ENCODE measurements at places on chromosomes 3 and 15.
A peak's percentile ranks its signal among the peaks of the same experiment; 100 is the strongest.

- no peak for DNase-seq
- no peaks in the 10 kb centered on the region for H3K36me3 ChIP-seq
- H3K4me3 ChIP-seq, result no peak overlapping the region
- H3K4me1 ChIP-seq, result no peaks in the 10 kb centered on the region
Measured at GRCh38 chr3:133124511-133124910, 86.3 kb downstream of the TMEM108 start.

- no peak overlapping the region for H3K4me3 ChIP-seq
- H3K4me1 ChIP-seq, result peaks cover 10% of the 10 kb centered on the region
- no peaks in the 10 kb centered on the region for H3K27me3 ChIP-seq
Measured at GRCh38 chr15:79496838-79497237, 64.7 kb downstream of the MINAR1 start.

- peaks cover 7% of the 10 kb centered on the region for H3K36me3 ChIP-seq
- no peak overlapping the region for H3K27ac ChIP-seq
- H3K27me3 ChIP-seq, result no peaks in the 10 kb centered on the region
- H3K4me1 ChIP-seq, result no peaks in the 10 kb centered on the region
- no peak overlapping the region for H3K4me3 ChIP-seq
- no peak for DNase-seq
Measured at GRCh38 chr3:197021729-197022404, 7.8 kb downstream of the MELTF start.

DNA sequence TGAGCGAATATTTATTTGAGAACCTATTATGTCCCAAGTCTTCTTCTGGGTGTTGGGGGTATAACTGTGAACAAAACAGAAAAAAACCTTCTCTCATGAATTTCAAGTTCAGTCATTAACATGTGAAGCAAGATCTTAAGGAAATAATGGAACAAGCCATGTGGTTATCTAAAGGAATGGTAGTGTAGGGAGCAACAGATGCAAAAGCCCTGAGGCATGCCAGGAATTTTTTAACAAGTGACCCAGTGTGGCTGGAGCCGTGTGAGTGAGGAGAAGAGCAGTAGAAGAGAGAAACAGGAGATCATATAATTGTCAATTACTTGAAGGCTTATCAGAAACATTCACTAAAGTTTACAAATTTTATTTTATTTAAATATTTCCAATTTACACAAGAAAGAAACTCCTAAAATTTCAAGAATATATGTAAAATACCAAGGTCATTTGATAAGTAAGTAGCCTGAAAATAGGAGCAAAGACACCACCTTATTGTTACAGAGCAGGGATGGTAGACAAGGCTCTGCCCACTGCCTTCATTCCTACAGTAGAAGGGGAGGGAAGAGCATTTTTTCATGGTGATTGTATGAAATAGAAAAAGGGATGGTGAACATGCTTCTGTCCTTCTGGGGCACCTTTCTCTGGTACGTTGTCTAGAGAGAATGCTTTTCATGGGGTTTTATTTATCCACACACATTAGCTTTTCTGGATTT is 345.1 kb downstream of the PLOD2 start:
- H3K27me3 ChIP-seq, result no peaks in the 10 kb centered on the region
- no peaks in the 10 kb centered on the region for H3K36me3 ChIP-seq
- DNase-seq, result peak; percentile 76
- H3K4me1 ChIP-seq, result no peaks in the 10 kb centered on the region
- peak overlapping the region; percentile 8 for H3K27ac ChIP-seq
- no peak overlapping the region for H3K4me3 ChIP-seq

GRCh38 chr3:30282154-30282696 is 324.2 kb upstream of the TGFBR2 start:
- H3K36me3 ChIP-seq, result peaks cover 14% of the 10 kb centered on the region
- no peak overlapping the region for H3K27ac ChIP-seq
- no peaks in the 10 kb centered on the region for H3K4me1 ChIP-seq
- peak; percentile 38 for DNase-seq
- H3K4me3 ChIP-seq, result no peak overlapping the region
- H3K27me3 ChIP-seq, result no peaks in the 10 kb centered on the region

DNA sequence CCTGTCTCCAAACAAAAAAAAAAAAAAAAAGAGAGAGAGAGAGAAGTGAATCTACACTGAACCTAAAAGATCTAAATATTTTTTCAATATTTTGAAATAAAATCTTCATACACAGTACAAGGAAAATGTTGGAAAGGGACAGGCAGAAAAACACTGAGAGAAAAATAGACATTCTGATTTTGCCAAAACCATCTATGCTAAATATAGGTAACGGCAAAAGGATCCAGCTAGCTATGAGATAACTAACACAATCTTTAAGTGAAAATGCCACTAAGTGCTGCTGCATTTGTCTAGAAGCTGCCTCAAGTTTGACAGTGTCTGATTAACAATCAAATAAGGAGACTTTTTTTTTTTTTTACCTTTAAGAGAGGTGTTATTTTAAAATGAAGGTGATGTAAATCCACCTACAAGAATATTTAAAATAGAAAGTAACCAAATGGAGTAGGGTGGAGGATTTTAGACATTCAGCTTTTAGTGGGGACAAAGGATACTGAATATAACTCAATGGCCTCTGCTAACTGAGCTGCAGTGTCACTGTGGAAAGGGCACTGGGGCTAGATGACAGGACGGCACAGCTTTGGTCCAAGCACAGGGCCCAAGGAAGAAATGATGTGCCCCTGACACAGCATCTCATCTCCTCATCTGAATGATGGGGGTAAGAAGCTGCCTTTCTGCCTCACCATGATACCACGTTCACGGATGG is 62.4 kb downstream of the HACD2 start:
- H3K27me3 ChIP-seq, result no peaks in the 10 kb centered on the region
- H3K4me3 ChIP-seq, result no peak overlapping the region
- no peak overlapping the region for H3K27ac ChIP-seq
- no peaks in the 10 kb centered on the region for H3K4me1 ChIP-seq
- H3K36me3 ChIP-seq, result no peaks in the 10 kb centered on the region

GRCh38 chr15:73317651-73318462 is 50.9 kb downstream of the HCN4 start:
- H3K27ac ChIP-seq, result no peak overlapping the region
- no peaks in the 10 kb centered on the region for H3K27me3 ChIP-seq
- H3K36me3 ChIP-seq, result no peaks in the 10 kb centered on the region
- peak; percentile 22 for DNase-seq
- no peak overlapping the region for H3K4me3 ChIP-seq

- no peaks in the 10 kb centered on the region for H3K27me3 ChIP-seq
- H3K27ac ChIP-seq, result no peak overlapping the region
- DNase-seq, result no peak
- H3K36me3 ChIP-seq, result no peaks in the 10 kb centered on the region
Measured at GRCh38 chr15:88658972-88659931, 20.4 kb downstream of the ISG20 start.

- DNase-seq, result no peak
- H3K27ac ChIP-seq, result no peak overlapping the region
- no peaks in the 10 kb centered on the region for H3K4me1 ChIP-seq
- peak overlapping the region; percentile 98 for H3K4me3 ChIP-seq
- H3K36me3 ChIP-seq, result no peaks in the 10 kb centered on the region
Measured at GRCh38 chr3:52289338-52289746, 1.7 kb downstream of the GLYCTK start.

DNA sequence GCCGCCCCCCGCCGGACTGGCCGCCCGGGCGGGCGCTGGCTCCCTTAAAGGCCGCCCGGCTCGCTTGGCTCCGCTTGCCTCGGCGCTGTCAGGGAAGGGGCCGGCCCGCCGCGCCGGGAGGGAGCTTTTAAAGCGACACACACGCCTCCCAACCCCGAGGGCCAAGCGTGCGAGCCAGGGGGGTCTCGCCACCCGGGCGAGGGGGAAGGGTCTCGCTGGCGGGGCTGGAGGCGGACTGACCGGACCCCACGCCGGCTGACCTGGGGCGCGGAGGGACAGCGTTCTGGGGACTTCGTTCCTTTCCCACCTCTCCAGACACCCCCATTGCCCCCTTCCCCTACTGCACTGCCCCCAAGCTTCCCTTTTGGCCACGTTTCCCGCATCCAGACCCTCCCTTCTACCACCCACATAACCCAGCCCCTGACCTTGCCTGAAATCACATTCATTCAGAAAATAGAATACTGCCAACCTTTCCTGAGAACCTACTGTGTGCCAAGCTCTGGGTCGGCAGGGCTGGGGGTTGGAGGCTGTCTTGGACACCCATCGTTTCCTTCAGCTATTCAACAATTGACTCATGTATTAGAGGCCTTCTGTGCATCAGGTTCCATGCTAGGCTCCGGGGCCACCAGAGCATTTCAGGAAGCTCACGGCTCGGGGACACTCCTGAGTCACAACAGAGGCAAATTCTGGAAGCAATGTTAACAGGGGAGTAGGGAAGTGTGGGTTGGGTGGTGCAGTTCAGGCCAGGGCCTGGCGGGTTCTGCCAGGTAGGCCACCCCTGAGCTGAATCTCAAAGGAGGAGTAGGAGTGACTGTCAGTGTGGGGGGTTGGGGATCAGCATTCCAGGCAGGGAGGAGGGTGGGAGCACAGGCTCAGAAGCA is at the start of gene INSYN1:
Gene INSYN1, minus strand, starts transcription at position 102 of the 881 bp plus-strand sequence. CDS start 2,221 bp downstream, outside the sequence.
- H3K4me3 ChIP-seq, result peak within 1 kb of the TSS; percentile 84
- H3K4me1 ChIP-seq, result peaks cover 11% of the 10 kb centered on the region
- peak; percentile 47 for DNase-seq
- no peaks in the 10 kb centered on the region for H3K36me3 ChIP-seq
- no peak within 1 kb of the TSS for H3K27ac ChIP-seq
